ENCODE measurements at places on chromosomes 7 and 10.

DNA sequence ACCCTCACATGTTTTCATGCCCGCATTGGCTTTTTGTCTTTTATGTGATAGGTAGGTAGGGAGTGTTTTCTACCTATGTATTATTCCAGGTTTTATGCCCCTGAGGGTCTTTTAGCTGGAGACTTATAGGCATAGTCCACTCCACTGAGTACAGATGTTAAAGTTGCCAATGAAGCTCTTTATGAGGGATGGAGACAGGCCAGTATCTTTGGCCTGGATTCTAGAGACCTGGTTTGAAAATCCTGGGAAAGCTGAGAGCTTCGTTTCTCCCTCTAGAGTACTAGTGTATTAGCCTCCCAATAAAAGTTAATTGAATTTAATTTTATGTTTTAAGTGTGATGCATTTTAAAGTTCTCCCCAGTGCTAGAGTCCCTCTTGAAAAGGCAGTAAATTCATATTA, 854.1 kb downstream of the LRMDA start:
- no peak overlapping the region for H3K4me3 ChIP-seq
- peak overlapping the region; percentile 57 for H3K27ac ChIP-seq
- H3K36me3 ChIP-seq, result no peaks in the 10 kb centered on the region
- no peaks in the 10 kb centered on the region for H3K27me3 ChIP-seq

DNA sequence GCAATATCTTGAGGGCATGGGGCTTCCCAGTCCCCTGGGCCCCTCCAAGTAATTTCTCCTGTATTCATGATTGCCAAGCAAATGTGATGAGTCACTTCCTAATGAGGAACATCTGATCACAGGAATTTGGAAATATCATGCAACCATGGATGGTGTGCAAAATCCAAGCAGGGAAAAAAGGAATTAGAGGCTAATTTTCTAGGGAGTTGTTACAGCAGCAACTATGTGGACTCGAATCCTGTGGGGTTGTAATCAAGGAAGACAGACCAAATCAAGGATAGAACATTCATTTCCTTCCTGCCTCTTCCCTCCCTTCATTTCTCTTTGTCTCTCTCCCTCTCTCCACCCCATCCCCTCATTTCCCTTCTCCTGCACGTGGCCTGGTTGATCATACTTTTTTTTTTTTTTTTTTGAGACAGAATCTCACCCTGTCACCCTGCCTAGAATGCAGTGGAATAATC, 23.9 kb upstream of the AGFG2 start:
- H3K27ac ChIP-seq, result peak overlapping the region; percentile 17
- 0 out of 2 replicates have a peak, but pooled peaks cover 6% of the 10 kb centered on the region for H3K27me3 ChIP-seq
- DNase-seq, result peak; percentile 86
- no peak overlapping the region for H3K4me3 ChIP-seq
- no peaks in the 10 kb centered on the region for H3K36me3 ChIP-seq

GRCh38 chr7:134844200-134844599, 64.8 kb downstream of the CALD1 start:
- H3K4me3 ChIP-seq, result no peak overlapping the region
- peak overlapping the region; percentile 12 for H3K27ac ChIP-seq
- H3K4me1 ChIP-seq, result peaks cover 26% of the 10 kb centered on the region
- peaks cover 59% of the 10 kb centered on the region for H3K36me3 ChIP-seq

DNA sequence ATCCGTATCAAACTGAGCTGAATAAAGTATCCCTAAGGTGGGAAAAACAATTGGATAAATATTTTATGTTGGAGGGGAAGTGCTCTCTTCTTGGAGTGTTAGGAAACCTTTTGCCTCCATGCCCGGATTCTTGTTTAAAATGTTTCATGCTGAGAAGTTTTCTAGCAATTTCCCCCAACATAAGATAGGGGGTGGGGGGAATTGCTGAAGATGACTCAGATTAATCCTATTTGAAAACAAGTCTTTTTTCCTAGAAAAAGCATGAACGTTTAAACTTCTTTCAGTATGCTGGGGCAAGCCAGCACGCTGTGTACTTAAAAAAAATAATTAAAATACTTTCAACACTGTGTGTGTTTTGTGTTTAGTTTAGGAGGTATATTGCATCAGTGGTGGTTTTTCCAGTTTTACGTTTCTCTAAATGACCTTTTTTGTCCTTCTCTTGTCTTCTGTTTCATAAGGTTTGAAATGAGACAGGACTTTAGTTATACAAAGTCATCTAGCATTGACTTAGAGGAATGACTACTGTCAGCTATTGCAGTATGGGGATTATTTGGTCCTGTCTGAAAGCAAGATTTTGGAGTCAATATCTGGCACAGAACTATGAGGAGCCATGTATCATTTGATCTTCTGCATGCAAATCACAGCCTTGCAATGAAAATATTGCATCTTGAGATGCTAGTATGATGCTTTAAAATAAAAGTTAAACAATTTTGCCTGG, 295.9 kb downstream of the GATA3 start:
- no peak overlapping the region for H3K4me3 ChIP-seq
- H3K27me3 ChIP-seq, result no peaks in the 10 kb centered on the region
- DNase-seq, result no peak
- H3K4me1 ChIP-seq, result no peaks in the 10 kb centered on the region
- H3K36me3 ChIP-seq, result no peaks in the 10 kb centered on the region

DNA sequence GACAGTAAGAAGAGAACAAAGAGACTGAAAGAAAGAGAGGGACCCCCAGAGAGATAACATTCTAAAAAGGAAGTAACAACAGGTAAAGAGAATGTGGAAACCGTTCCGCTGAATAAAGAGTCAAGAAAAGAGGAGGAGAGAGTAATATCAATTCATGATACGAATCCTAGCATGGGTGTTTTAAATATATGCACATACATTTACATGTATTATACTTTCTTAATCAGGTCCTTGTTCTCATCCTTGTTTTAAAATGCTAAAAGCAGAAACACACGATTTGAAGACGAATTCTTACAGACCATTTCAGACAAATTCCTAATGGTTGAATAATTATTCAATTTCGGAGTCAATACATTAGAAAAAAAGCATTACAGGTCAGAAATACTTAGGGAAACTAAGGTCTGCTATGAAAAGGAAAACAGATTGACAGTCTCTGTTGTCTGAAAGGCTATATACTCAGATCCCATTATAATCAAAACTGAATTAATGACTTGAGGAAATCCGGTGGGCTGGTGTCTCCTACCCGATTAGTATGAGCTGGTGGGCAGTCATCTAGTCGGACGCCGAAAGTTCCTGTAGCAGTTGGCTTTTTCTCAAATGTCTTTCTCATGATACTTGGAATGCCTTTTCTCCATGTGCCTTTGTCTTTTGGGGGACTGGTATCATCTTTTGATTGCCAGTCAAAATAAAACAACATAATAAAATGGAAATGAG, 127.3 kb downstream of the ARHGAP21 start:
- no peak overlapping the region for H3K4me3 ChIP-seq
- no peaks in the 10 kb centered on the region for H3K27me3 ChIP-seq
- no peak for DNase-seq

DNA sequence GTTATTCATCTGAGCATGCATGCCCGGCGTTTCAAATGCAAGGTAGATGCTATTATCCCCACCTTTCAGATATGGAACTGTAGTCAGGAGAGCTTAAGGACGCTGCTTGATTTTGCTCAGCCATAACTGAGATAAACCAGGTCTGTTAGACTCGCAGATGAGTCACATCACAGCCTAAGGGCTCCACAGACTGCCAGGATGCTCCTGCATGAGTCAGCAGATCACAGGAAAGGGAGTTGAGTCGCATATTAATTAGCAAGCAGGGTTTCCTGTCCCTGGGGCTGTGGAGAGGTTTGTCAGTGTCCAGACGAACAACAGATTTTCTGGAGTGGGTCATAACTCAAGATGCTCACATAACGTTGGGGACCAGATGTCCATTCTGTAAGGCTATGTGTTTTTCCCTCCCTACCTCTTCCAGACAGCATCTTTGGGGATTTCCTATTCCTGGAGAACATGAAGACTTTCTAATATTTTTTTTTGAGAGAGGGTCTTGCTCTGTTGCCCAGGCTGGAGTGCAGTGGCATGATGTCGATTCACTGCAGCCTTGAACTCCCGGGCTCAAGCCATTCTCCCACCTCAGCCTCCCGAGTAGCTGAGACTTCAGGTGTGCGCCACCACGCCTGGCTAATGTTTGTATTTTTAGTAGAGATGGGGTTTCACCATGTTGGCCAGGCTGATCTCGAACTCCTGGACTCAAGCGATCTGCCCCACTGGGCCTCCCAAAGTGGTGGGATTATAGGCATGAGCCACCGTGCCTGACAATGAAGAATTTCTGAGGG, 36.7 kb downstream of the PFKFB3 start:
- H3K4me3 ChIP-seq, result no peak overlapping the region
- DNase-seq, result peak; percentile 99
- H3K27ac ChIP-seq, result peak overlapping the region; percentile 7
- no peaks in the 10 kb centered on the region for H3K27me3 ChIP-seq
- 0 out of 2 replicates have a peak, but pooled peaks cover 3% of the 10 kb centered on the region for H3K36me3 ChIP-seq

DNA sequence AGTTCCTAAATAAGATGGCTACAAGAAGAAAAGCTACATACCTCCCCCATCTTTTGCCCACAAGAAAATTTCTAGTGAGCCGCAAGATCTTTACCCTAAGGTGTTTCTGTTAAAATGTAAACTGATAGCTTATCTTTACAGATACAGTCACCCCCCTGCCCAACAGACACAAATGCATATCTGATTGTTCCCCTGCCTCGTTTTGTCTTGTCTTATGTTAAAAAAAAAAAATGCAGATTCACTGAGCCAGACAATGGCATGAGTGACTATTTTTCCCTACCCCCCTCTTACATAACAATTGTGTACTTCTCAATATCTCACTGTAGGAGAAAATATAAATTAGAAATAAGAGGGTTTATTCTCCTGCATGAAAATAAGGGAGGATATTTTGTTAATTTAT, 8.5 kb downstream of the ZNF138 start:
- no peak for DNase-seq
- H3K4me1 ChIP-seq, result no peaks in the 10 kb centered on the region
- H3K36me3 ChIP-seq, result 0 out of 2 replicates have a peak, but pooled peaks cover 4% of the 10 kb centered on the region
- no peaks in the 10 kb centered on the region for H3K27me3 ChIP-seq
- H3K27ac ChIP-seq, result no peak overlapping the region
- no peak overlapping the region for H3K4me3 ChIP-seq

- no peaks in the 10 kb centered on the region for H3K36me3 ChIP-seq
- peak overlapping the region; percentile 45 for H3K27ac ChIP-seq
- no peaks in the 10 kb centered on the region for H3K27me3 ChIP-seq
- peaks cover 33% of the 10 kb centered on the region for H3K4me1 ChIP-seq
These were observed 57.3 kb downstream of the MAPK8 start for GRCh38 chr10:48363617-48364355.

GRCh38 chr10:4434516-4435071, 391.4 kb upstream of the AKR1E2 start:
- H3K36me3 ChIP-seq, result no peaks in the 10 kb centered on the region
- H3K27me3 ChIP-seq, result no peaks in the 10 kb centered on the region
- H3K27ac ChIP-seq, result no peak overlapping the region
- no peak overlapping the region for H3K4me3 ChIP-seq

- H3K27me3 ChIP-seq, result no peaks in the 10 kb centered on the region
- DNase-seq, result no peak
- no peaks in the 10 kb centered on the region for H3K36me3 ChIP-seq
These were observed 3.4 kb upstream of the TCF7L2 start for GRCh38 chr10:112946649-112947048.

- no peaks in the 10 kb centered on the region for H3K27me3 ChIP-seq
- no peaks in the 10 kb centered on the region for H3K36me3 ChIP-seq
- no peak overlapping the region for H3K4me3 ChIP-seq
- no peak for DNase-seq
- H3K27ac ChIP-seq, result no peak overlapping the region
- peaks cover 4% of the 10 kb centered on the region for H3K4me1 ChIP-seq
These were observed 140.3 kb upstream of the LAMB4 start for GRCh38 chr7:108270385-108271015.

- no peaks in the 10 kb centered on the region for H3K36me3 ChIP-seq
- no peak overlapping the region for H3K27ac ChIP-seq
- DNase-seq, result peak; percentile 24
- H3K27me3 ChIP-seq, result no peaks in the 10 kb centered on the region
These were observed 24.6 kb upstream of the MRPS33 start for GRCh38 chr7:141039376-141039775.

- no peaks in the 10 kb centered on the region for H3K4me1 ChIP-seq
- H3K36me3 ChIP-seq, result no peaks in the 10 kb centered on the region
- H3K27ac ChIP-seq, result no peak overlapping the region
- DNase-seq, result no peak
These were observed 305.7 kb downstream of the ELMO1 start for GRCh38 chr7:37142958-37143357.

- H3K4me3 ChIP-seq, result no peak overlapping the region
- no peak overlapping the region for H3K27ac ChIP-seq
- no peaks in the 10 kb centered on the region for H3K27me3 ChIP-seq
- H3K4me1 ChIP-seq, result no peaks in the 10 kb centered on the region
These were observed 95.4 kb downstream of the MGMT start for GRCh38 chr10:129562487-129562886.

- H3K36me3 ChIP-seq, result no peaks in the 10 kb centered on the region
- peak; percentile 78 for DNase-seq
- peaks cover 49% of the 10 kb centered on the region for H3K4me1 ChIP-seq
- H3K4me3 ChIP-seq, result no peak overlapping the region
These were observed 443.3 kb downstream of the GFRA1 start for GRCh38 chr10:115829521-115830205.

All from GM23248 (cell line).